Activated T-helper 17 cell treated with anti-CD3 and anti-CD28 coated beads, Interleukin-2, amount 50 U/mL, for 72 hours (primary cell): ENCODE measurements at places on chromosomes 6 and 20. TPM values are rescaled to one million over a fixed set of nuclear protein-coding genes. Genes with fewer than 3 reads are reported as not detected.

The SLC17A2 gene
- not detected for total RNA-seq

- ATAC-seq: no peak
Measured at GRCh38 chr6:169513478-169514193, 188.2 kb downstream of the WDR27 start.

The QKI gene
- 41.3 TPM for total RNA-seq

GRCh38 chr20:38095017-38095686 lies 61.6 kb downstream of the RPRD1B start:
- ATAC-seq: no peak

DNA sequence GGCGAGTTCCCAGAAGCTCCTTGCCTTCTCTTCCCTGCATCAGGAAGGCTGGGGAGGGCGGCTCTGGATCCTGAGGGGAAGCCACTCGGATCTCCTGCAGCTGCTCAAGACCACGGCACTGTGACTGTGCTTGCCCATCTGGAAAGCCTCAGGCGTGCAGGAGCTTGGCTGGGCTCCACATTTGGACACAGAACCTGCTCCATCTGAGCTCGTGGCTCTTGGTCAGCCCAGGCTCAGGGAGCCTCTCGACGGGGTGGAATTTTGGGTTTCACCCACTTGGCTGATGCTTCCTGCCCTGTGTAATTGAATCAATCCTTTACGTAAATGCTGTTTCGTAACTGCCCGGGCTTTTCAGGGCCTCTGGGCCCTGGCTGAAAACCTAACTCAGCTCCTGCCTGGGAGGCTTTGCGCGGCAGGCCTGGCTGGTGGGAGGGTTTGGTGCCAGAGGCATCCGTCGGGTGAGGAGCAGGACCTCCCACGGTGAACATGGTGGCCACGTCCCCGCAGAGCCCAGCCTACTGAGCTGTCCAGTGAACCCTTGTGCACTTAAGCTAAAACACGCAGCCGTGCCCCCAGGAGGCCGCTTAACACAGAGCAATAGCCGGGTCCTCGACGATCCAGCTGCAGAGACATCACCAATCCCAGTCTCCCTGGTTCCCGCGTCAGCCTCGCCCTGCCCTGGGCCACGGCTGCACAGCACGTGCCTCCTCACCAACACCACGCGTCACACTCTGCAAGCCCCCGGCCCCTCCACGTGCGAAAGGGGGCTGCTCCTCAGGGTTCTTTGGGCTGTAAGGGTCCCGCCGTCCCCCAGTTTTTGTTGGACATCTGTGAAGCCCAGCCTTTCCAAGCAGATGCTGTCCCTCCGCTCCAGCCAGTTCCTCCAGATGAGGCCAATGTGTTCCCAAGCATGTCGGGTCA lies 241.0 kb downstream of the DLL1 start:
- no peak for ATAC-seq

- no peak for ATAC-seq
Measured at GRCh38 chr6:18741741-18742140, 354.6 kb downstream of the RNF144B start.

- no peak for ATAC-seq
Measured at GRCh38 chr6:125201961-125202729, 48.6 kb downstream of the TPD52L1 start.

The EMILIN3 gene
- total RNA-seq: not detected

GRCh38 chr6:21611485-21611884 lies 17.9 kb downstream of the SOX4 start:
- ATAC-seq: no peak

DNA sequence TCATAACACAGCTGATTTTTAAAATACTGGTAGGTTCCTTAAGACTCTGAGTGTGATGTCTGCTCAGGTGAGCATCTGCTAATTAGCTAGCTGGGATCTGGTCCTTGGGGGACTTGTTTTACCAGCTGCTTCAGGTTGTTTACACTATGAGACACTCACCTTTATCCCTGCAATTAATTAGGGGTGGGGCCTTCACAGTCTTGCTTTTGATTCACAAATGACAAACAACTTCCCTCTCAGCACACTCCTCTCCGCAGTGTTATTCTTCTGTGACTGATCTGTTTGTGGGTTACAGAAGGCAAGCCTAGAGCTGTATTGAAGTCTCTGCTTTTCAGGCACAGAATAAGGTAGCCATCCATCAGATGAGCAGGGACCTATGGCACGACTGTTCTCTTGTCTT lies 62.0 kb upstream of the CD83 start:
- ATAC-seq: no peak
